ENCODE measurements at places on chromosomes 16 and 17.
A peak's percentile ranks its signal among the peaks of the same experiment; 100 is the strongest.

DNA sequence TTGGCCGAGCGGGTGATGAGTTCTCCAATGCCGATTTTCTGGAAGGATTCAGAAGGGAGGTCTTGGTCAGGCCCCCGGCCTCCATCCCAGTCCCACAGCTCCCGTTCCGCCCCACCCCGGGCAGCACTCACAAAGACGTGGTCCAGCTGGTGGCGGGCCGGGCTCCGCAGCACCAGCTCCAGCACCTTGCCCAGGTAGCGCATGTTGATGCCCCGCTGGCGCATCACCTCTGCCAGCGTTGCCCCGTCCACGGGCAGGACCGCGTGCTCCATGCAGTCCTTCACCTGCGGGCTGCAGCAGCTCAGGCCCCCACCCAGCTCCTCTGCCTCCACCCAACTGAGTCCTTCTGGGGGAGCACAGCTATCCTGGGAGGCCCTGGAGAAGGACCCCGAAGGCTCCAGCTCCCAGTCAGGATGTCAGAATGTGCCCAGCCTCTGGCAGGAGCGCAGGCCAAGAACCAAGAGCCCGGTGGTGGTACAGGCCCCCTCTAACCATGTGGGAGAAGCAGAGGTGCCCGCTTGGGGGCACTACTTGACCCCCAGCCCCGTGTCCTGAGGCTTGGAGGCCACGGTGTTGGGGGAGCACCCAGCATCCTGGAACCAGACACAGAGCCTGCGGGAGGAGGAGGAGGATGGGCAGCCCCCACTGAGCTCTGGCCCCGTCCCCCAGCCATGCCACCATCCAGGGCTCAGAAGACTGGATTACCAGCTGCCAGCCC is 16.2 kb downstream of the CLUH start:
- no peak for DNase-seq

DNA sequence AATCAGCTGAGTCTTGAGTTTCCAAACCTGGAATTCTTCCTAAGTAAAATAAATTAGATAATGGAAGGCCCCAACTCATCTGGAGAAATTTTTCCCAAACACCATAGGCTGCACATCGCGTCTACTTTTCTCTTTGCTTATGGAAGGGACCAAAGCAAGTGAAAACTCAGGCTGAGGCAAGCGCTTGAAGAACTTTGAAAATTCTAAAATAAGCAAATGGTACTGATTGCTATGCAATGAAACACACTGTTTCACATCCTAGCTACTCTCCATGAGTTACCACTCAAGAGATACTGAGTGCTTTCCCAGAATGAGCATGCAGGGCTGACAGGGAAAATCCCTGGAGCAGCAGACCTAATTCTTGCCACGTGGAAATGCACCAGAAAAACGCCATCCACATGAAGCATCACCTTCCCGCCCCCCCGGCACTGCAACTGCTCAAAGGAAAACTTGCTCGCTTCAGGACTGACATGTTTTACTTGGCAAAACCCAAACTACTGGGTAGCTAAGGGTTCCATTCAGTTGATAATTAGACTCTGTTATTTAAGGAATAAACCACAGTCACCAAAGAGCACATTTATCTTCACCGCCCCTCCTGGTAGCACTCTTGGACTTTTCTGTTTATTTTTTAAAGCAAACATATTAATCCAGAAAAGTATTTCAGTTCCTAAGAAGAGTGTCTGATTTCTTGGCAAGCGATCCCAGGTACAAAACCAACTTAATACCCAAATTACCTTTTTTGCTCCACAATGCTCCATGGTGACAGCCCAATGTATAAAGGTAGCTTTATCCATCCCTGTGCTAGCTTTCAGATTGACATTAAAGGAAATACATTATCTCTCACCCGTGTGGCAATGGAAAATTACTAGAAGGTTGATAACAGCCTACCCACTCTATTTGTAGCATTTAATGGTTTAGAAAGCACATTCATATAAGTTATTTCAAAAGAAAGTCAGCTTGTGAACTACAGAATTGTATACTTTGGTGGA is 62.5 kb downstream of the WDR59 start:
- no peak for DNase-seq

DNA sequence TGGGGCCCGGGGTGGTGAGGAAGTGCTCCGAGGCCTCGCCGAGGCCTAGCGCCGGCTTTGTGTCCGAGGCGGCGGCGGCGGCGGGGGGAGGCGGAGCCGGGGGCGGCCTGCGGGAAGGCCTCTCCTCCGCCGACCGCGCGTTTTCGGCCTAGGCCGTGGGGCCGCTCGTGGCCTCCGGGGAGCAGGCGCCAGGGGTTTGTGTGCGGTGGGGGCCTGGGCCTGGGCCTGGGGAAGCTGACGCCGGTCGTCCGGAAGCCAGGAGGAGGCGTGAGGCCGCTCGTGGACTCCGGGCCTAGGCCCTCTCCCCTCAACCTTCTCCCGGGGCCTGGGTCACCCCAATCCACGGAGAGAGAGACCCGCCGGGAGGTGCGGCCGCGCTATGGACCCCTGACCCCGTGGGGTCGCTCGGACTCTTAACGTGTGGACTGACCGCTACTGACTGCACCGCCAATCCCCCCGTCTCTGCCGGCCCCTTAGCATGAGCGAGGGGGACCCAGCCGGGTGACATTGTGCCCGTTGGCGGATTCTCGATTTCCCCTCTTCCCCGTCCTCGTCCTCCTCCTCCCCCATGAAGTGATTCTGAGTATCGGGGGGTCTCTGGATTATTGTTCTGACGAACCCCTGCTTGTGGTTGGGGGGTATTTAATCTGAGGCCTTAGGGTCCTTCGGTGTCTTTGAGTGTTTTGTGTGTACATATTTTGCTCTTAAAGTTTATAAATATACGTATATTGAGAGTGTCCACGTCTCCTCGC is 660 bp downstream of the RBBP6 start:
- no peak for DNase-seq

- peak; percentile 49 for DNase-seq
These were observed 503 bp downstream of the DHX58 start for GRCh38 chr17:42111871-42112551.

GRCh38 chr17:54544249-54544648 is 356.4 kb upstream of the TOM1L1 start:
- no peak for DNase-seq

DNA sequence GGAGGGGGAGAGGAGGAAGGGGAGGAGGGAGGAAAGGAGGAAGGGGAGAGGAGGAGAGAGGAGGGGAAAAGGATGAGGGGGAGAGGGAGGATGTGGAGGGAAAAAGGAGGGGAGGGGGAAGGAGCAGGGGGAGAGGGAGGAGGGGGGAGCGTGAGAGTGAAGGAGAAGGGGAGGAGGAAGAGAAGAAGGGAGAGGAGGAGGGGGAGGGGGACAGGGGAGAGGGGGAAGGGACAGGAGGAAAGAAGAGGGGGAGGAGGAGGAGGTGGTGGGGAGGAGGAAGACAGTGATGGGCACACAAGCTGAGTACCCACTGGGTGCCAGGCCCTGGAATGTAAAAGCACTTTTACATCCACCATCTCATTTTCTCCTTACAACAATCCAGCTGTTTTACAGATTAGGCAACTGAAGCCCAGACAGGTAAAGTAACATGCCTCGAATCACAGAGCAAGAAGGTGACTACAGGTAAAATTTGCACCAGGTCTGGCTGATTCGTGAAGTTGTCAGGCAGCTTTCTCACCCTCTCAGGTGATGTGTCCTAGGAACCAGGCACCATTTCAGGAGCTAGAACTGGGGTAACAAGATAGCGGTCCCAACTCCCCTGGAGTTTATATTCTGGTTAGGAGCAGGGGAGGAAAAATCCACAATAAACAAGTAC is 10.0 kb upstream of the LITAF start:
- no peak for DNase-seq

DNA sequence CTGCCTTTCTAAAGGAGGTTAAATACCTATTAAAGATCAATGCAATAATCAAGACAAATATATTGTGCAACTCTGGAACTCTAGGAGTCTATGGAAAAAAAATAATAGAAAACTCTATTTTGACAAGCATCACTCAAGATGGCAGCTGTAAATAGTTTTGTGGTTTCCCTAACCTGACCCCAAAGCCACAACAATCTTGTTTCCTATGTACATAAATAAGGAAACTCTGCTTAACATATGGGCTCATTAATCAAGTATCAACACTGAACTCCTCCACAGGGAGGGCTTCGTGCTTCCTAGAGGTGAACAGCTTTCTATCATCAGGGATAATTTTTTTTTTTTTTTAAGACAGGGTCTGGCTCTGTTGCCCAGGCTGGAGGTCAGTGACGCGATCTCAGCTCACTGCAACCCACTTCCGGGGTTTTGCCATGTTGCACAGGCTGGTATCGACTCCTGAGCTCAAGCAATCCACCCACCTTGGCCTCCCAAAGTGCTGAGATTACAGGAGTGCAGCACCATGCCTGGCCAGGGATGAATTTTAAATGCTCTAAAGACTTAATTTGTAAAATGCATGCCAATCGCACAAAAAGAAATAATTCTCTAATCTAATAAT is 42.5 kb downstream of the ARHGAP17 start:
- no peak for DNase-seq

- DNase-seq: no peak
These were observed 171.5 kb downstream of the PARN start for GRCh38 chr16:14458576-14458975.

- DNase-seq: no peak
These were observed 2.1 kb upstream of the UNC119 start for GRCh38 chr17:28554565-28554964.

GRCh38 chr17:61728297-61728836 is 135.0 kb downstream of the BRIP1 start:
- no peak for DNase-seq

GRCh38 chr16:89981414-89981813 is 32.9 kb downstream of the DEF8 start:
- DNase-seq: no peak

DNA sequence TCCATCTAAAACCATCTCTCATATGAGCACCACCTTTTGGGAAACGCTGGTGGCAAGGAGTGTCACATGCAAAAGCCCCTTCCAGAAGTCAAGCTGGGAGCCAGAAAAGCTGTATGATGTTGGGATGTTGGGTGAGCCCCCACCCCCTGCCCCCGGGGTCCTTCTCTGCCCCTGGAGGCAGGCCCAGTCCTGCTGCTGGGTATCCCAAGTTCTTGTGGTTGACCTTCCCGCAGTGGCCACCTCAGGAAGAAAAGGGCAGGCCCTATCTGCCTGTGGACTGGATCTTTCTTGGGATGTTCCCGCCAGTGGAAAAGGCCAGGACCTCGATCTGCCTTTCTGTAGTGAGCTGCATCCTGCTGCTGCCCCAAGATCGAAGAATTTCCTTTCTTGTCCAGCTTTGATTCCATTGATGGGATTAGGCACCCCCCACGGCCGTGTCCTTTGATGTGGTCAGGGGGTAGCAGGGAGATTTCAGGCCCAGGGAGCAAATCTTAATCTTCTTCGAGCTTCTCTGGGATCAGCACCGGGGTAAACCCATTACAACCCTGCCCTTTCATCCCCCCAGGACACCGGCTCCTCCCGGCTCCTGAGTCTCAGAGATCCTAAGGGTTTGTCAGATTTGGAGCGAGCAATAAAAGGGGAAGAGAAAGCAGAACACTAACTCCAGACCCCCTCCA is 165.6 kb downstream of the RAB11FIP4 start:
- no peak for DNase-seq

DNA sequence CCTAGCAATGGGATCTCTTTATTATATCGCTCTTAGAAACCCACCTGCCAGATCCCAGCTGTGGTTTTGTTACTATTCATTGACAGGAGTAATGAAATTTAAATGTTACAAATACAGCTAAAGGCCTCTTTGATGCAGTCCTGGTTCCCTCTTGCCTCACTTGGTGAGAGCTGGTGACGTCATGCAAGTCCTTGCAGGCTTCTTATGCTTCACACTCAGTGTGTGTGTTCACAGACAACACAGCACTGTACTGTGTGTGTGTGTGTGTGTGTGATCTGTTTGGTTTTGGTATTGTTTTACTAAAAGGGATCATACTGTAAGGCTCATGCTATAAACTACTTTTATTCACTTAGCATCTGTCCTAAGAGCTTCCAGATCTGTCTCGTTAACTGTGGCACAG is 75.0 kb downstream of the USP22 start:
- no peak for DNase-seq

GRCh38 chr17:30357476-30357875 is 21.3 kb upstream of the CPD start:
- no peak for DNase-seq

DNA sequence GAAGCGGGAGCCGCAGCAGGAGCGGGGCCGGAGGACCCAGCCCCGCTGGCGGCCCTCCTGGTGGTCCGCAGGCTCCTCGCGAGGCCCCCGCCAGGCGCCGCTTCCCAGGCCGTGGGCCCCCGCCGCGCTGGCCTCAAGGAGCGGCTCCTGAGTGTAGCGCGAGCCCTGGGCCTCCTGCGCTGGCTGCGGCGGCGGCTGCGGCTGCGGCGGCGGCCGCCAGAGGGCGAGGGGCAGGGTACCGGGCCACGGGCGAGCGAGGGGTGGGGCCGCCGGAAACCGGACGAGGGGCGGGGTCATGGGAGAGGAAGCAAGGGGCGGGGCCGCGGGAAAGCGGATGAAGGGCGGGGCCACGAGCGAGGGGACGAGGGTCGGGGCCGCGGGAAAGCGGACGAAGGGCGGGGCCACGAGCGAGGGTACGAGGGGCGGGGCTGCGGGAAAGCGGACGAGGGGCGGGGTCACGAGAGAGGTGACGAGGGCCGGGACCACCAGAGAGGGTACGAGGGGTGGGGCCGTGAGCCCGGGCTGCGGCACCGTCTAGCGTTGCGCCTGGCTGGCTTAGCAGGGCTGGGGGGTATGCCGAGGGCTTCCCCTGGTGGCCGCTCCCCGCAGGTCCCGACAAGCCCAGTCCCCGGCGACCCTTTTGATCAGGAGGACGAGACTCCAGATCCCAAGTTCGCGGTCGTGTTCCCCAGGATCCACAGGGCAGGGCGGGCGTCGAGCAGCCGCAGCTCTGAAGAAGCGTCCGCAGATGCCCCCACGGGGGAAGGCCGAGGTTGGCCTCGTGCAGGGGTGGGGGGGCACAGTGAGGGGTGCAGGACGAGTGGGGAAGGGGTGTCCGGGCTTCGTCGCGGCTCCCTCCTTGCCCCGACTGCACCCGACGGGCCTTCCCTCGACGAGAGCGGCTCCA is 1.7 kb downstream of the MYO15B start:
- peak; percentile 82 for DNase-seq

- DNase-seq: no peak
These were observed 81.2 kb downstream of the GNAO1 start for GRCh38 chr16:56272583-56272894.

- DNase-seq: no peak
These were observed 118.5 kb upstream of the ZFHX3 start for GRCh38 chr16:73166441-73166851.

DNA sequence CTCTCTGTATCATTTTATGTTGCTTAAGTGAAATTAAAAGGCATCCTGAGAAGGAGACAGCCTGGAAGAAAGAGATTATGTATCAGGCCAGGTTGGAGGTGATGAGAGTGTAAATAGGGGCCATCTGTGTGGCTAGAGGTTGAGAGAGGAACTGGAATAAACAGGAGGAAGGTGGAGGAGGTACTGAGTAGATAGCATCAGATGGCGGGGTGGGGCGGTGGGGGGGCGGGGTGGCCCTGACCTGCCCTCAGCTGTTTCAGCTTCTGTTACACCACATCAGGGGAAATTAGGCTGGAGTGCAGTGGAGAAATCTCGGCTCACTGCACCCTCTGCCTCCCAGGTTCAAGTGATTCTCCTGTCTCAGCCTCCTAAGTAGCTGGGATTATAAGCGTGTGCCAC is 6.9 kb upstream of the KCNG4 start:
- no peak for DNase-seq

GRCh38 chr17:55704401-55704800 is 18.3 kb downstream of the TMEM100 start:
- DNase-seq: no peak

- DNase-seq: no peak
These were observed 3.1 kb downstream of the SPSB3 start for GRCh38 chr16:1779234-1779701.
